NCI-H1092 (cell line): ENCODE measurements at places on chromosomes 5 and 9.

DNA sequence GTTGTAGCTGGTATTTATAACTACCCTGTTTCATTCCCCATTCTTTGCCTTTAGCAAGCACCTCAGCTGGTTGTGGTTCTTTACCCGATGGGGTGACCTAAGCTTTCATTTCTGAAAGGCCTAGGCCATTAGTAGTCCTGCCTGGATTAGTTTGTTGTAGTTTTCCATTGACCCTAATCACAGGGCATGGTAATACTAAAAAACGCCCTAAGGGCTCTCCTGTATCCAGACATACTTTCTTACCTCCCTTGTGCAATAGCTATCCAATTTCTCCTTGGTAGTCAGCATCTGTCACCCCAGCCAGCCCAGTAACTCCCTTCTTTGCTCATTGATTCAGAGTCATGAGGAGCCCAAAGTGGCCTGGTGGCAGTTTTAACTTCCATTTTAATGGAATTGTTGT lies 24.0 kb downstream of the TMOD1 start:
- no peak for DNase-seq

GRCh38 chr9:96510258-96510657 lies 60.3 kb downstream of the HABP4 start:
- DNase-seq, result no peak

- DNase-seq, result no peak
Measured at GRCh38 chr5:137666901-137667300, 69.0 kb downstream of the KLHL3 start.

GRCh38 chr5:117588611-117589010 lies 1014.0 kb upstream of the SEMA6A start:
- no peak for DNase-seq

GRCh38 chr9:126373241-126373640 lies 46.6 kb downstream of the MVB12B start:
- no peak for DNase-seq

- no peak for DNase-seq
Measured at GRCh38 chr5:67333171-67333570, 136.6 kb upstream of the CD180 start.

DNA sequence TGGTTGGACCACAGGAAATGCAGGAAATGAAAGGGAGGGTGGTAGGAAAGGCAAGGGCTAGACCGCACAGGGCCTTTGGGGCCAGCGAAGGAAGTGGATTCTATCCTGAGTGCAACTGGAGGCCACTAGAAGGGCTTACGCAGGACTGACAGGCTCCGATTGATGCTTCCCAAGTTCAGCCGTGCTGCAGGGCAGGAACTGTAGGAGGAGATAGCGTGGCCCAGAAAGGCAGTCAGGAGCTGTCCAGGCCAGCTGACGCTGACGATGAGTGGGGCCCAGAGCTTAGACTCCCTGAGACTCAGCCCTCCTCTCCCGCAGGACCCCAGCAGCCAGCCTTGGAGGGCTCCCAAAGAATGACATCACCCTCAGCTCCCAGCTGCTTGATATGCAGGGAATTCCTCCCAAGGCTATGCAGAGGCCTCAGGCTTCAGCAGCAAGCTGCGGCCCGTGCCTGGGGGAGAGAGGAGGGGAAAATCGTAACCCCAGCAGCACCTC lies 48.8 kb downstream of the KCNIP1 start:
- no peak for DNase-seq

DNA sequence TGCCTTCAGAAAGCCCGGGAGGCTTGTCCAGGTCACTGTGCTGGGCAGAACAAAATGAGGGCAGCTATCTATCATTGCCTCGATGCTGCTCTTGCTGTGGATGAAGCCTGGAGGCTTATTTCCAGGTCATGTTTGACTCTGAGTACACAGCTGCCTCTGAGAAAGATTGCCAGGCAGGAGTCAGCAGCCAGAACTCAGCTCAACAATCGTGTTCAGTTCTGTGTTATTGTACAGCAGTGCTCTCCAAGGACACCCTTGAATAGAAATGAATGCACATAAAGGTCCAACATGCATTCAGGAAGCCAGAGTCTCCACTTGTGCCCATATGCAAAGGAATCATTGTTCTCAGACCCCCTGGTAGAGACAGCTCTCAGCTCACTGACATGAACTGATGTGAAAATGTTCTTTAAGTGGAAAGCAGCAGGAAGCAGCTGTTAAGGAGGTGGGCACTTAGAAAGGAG lies 61.7 kb upstream of the ZFR start:
- peak; percentile 92 for DNase-seq

DNA sequence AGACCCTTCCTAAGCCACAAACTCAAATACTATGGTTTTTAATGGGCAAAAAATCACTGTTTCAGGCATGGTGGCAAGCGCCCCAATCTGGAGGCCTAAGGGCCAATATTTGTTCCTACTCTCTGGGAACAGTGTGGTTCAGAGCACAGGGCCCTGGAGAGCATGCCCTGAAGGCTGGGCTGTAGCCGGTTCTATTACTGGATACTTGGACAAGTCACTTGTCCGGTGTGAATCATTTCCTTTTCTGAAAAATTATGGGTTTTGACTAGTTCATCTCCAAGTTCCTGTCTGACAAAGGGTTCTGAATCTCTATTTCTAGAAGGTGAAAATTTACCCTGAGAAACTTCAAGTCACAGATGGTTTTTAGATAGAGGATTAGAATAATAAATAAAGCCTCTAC lies 75.0 kb downstream of the OTULIN start:
- DNase-seq, result no peak

- DNase-seq, result peak; percentile 11
Measured at GRCh38 chr5:114360816-114361723, 800 bp upstream of the KCNN2 start.

GRCh38 chr9:107875571-107875980 lies 386.0 kb upstream of the KLF4 start:
- no peak for DNase-seq

- DNase-seq, result no peak
Measured at GRCh38 chr5:111143910-111144309, 51.8 kb downstream of the WDR36 start.

DNA sequence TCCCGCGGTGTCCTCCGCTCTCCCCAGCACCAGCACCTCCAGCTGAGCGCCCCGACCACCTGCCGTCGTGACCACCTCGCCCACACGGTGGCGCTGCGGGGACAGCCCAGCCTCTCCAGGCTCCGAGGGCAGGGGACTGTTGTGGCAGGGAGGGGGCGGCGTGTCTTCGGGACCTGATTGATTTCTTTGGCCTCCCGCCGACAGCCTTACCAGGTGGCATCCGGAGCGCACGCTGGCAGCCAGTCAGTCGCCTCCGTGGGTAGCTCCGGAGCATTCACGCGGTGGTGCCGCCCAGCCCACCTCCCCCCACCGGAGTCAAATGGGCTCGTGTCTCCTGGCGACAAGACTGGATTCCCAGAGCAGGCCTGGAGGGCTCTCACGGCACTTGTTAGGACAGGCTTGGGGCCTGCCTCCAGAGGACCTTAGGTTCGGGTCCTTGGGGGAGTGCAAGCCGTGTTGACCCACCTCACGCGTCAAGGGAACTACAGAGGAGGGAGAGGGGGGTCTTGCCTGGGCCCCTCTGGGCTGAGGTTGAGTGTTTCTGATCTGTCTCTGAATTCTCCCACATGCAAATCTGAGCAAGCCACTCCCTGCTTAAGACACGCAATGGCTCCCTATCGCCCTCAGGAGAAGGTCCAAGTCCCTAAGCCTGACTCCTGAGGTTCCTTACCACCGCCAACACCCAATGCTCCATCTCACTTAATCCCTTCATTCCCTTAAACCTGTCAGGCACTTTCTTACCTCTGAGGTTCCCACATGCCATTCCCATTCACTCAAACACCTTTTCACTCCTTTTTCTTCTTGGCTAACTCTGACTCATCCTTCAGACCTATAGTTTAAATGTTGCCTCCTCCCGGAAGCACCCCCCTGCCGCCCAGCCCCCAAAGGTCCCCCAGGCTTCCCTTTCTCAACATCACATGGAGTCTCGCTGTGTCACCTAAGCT lies 51.2 kb upstream of the GGTA1 start:
- DNase-seq, result peak; percentile 72

GRCh38 chr9:132372177-132373095 lies 17.6 kb upstream of the SETX start:
- no peak for DNase-seq

GRCh38 chr9:3898461-3899218 lies 372.8 kb upstream of the RFX3 start:
- DNase-seq, result no peak

DNA sequence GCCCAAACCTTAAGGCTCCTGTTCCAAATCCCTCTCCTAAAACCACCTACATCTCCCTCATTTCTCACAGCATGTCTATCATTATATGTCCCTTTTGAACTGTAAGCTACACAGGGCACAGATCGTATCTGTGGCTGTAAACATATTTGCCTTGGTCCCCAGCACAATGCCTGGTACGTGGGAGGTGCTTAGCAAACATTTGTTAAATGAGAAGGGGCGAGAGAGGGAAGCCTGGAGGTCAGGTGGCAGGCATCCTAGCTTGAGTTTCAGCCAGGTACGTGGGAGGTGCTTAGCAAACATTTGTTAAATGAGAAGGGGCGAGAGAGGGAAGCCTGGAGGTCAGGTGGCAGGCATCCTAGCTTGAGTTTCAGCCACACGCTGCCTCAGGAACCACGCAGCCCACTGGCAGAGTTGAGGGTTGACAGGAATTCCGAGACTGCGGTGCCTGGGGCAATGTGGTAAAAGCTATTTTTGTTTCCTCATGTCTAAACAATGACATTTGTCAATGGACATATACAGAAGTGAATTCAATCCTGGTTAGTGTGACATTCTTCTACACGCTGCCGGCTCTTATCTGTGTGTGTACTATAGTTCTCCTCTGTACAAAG lies 113.6 kb downstream of the EFNA5 start:
- DNase-seq, result no peak

DNA sequence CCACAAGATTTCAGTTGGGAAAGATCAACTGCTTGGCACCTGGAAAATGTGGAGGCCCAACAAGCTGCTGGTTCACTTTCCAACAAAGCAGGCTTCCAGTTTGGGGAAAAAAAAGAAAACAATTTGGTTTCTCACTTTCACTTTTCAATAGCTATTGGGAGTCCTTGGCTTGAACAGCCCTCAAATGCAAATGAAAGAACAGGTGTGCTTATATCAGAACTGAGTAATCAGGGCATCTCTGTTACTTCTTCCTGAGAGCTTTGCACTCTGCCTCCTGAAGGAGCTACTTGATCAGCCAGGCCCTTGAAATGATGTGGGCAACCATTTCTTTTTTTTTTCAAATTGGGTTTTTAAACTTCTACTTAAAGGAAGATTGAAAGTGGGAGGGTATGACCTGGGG lies 73.5 kb downstream of the MFAP3 start:
- no peak for DNase-seq

DNA sequence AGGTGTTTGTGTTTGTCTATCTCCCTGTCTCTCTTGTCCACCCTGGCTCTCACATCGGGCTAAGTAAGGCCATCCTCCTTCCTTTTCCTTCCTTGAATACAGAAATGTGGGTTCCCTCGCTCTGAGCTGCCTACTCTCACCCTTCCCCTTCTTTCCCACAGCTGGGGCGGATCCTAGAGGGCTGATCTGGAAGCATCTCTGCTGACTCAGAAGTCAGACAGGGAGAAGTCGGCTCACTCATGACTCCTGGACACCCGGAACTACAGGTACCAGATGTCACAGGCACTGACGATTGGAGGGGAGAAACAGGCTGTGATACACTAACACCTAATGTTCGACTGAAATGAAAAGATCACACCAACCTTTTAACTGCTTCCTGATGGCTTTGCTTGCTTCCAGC lies 41.3 kb downstream of the PTPN3 start:
- no peak for DNase-seq

DNA sequence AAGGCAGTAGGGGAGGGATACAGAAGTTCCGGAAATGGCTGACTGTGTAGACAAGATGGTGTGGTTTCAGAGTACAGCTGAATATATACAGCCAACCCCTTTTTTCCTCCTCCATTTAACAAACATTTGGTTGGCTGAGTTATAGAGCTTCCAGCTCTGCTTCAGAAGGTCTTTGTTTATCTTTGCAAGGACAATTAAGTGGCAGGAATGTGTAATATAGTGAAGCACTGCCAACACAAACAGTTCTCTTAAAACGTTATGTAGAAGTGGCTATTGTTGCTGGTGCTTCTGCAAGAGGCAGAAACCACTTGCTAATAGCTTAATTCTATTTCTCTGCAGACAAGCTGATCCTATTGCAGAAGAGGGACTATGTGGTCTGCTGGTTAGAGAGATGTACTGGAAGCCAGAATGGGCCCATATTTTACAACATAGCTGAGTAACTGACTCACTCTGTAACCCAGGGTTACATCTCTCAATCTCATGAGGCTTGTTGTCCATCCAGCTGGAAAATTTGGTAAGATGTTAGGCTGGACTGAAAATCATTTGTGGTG lies 62.7 kb upstream of the OSMR start:
- peak; percentile 63 for DNase-seq

DNA sequence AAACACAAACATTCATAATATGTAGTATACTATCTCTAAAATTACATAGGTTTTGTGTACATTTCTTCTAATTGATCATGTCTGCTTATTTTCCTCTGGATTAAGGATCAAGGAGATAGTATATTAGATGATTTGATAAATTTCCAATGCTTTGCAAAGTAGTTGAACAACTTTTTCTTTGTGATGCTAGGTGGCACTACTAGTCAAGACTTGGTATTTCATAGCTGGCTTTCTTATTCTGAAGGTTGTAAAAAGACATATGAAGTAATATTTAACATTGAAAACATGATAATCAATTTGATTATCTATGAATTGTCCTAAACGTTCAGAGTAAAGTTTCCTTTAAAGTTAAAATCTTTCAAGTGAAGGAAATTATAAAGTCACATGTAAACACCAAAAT lies 106.1 kb upstream of the FGF10 start:
- DNase-seq, result no peak

DNA sequence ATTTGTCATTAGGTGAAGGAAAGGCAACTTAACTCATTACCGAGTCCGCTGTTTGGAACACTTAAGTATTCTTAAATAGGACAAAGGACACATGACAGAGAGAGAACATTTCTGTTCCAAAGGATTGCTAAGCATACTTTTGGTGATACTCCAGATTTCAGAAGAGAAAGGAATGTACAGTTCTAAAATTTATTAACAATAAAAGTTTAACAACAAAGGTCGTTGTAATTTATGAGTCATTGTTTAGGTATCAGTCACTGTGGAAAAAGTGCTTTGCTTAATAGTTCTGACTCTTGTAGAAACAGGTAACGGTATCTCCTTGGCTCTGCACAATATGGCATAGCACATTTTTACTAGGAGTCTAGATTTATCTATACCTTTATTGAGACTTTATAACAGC lies 36.3 kb upstream of the PAM start:
- no peak for DNase-seq

- no peak for DNase-seq
Measured at GRCh38 chr5:32736842-32737241, 25.7 kb downstream of the NPR3 start.

GRCh38 chr5:138943599-138944173 lies 68.6 kb upstream of the LRRTM2 start:
- DNase-seq, result no peak

DNA sequence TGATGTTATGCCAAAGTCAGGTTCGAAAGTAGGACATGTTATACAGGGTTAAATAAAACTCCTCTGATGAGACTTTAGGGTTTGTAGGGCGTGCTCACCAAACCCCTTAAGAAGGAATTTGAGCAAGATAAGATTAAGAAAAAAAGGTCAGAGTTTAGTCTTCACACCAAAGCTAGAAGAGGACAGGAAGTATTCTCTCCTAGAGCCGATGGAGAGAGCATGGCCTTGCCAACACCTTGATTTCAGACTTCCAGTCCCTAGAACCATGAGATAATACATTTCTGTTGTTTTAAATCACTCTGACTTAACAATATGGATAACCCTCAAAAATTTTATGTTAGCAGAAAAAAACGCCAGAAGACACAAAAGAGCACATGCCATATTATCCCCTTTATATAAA lies 16.3 kb upstream of the PLCXD3 start:
- DNase-seq, result no peak
